Stimulated activated CD8-positive, alpha-beta memory T cell treated with anti-CD3 and anti-CD28 coated beads, Interleukin-7, amount 100 ng/mL, for 1 hour (primary cell): ENCODE measurements at places on chromosomes 6 and 20.

GRCh38 chr6:9623985-9624384 is 790.9 kb downstream of the TFAP2A start:
- no peak for DNase-seq

- no peak for DNase-seq
These were observed 59.2 kb downstream of the TMEM170B start for GRCh38 chr6:11596640-11597237.

GRCh38 chr6:114650891-114651290 is 308.1 kb upstream of the HS3ST5 start:
- no peak for DNase-seq

DNA sequence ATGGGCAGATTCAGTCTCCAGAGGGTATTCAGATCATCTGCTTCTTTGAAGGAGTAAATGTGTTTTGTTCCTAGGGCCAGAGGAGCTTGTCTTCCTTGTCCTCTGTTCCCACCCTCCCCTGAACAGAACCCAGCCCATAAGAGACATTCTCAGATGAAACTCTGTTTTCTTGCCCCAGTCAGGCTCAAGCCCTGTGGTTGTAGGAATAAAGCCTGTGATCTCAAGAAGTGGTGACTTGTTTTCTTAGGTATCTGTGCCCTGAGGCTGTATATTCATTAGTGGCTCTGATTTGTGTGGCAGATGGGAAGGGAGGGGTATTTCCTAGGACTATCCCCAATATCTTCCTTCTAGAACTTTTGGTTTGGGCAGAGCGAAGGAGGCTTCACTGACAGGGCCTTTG is 27.9 kb downstream of the GSS start:
- DNase-seq: no peak
